ENCODE measurements at places on chromosomes 7 and 10. TPM values are rescaled to one million over a fixed set of nuclear protein-coding genes. Genes with fewer than 3 reads are reported as not detected.

ANK3 gene
- total RNA-seq = 658 TPM

PRR15 gene
- total RNA-seq = 2.4 TPM

MYO3A gene
- total RNA-seq = not detected

LEP gene
- total RNA-seq = under 0.01 TPM

CDH23 gene
- 0.25 TPM for total RNA-seq

FRMPD2 gene
- not detected for total RNA-seq

AGBL3 gene
- 0.41 TPM for total RNA-seq

LIPF gene
- not detected for total RNA-seq

MUC12 gene
- not detected for total RNA-seq

MSANTD7 gene
- 7.7 TPM for total RNA-seq

MRC1 gene
- 0.08 TPM for total RNA-seq

PNLIP gene
- not detected for total RNA-seq

NME8 gene
- total RNA-seq = not detected

COBL gene
- total RNA-seq = not detected

FAM221A gene
- total RNA-seq = 1.4 TPM

DYNC1I1 gene
- total RNA-seq = 0.54 TPM

TRIM50 gene
- total RNA-seq = not detected

EPHA1 gene
- total RNA-seq = not detected

SLC35G1 gene
- total RNA-seq = 6.2 TPM

MSMB gene
- not detected for total RNA-seq

GPNMB gene
- 479 TPM for total RNA-seq

PDGFA gene
- total RNA-seq = 4.1 TPM

TMEM176B gene
- not detected for total RNA-seq

HSPB1 gene
- 91.8 TPM for total RNA-seq

AGR2 gene
- not detected for total RNA-seq

CYP2C18 gene
- not detected for total RNA-seq

ZNF365 gene
- total RNA-seq = 7.2 TPM

CALML3 gene
- total RNA-seq = not detected

VSTM4 gene
- total RNA-seq = 4.7 TPM

RNF133 gene
- total RNA-seq = 0.54 TPM

TACR2 gene
- not detected for total RNA-seq

HYCC1 gene
- total RNA-seq = 264 TPM

TDRD1 gene
- 0.45 TPM for total RNA-seq

CFAP43 gene
- total RNA-seq = 0.41 TPM

AKR1B15 gene
- not detected for total RNA-seq

PRSS37 gene
- not detected for total RNA-seq

MYL10 gene
- not detected for total RNA-seq

HOXA5 gene
- total RNA-seq = 2.4 TPM
